ENCODE measurements at places on chromosomes 2 and 18.

DNA sequence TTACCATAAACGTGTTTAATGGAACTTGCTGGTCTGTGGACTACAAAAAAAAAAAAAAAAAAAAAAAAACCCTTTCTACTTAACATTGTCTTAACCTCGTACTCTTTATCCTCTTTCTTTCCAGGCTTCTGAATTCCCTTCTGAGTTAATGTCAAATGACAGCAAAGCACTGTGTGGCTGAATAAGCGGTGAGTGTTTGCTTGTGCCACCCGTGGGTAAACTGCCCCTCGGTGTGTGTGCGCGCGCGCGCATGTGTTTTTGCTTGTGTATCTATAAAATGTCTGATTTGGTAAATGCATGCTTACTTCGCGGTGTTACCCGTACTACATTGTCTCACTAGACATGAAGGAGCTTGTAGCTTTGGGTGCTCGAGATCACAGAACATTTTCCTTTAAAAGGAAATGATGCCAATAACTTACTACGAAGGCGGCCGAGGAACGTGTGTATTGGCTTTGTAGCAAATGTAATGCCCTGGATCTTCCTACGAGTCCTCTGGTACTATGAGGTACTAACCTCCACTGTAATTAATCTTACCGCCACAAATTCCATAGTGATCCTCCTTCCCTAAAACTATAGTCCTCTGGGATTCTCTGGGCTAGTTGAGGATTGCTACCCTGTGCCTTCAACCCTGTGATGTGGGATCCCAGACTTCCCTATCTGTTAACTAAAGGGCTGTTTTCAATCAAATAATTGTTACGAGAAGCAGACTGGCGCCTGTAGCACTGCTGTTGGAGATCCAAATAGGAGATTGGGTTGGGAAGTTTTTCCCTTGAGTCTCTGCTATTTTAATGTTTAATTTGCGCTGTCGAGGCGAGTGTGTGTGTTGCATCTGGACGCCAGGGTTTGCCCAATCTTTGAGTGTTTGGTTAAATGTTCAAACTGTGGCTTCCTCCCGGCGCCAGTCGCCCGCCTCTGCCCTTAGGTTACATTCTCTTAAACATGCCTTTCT, 1.1 kb downstream of the ID2 start:
- H3K4me1 ChIP-seq, result peaks cover 29% of the 10 kb centered on the region
- H3K27ac ChIP-seq, result peak overlapping the region; percentile 37
- H3K36me3 ChIP-seq, result no peaks in the 10 kb centered on the region

DNA sequence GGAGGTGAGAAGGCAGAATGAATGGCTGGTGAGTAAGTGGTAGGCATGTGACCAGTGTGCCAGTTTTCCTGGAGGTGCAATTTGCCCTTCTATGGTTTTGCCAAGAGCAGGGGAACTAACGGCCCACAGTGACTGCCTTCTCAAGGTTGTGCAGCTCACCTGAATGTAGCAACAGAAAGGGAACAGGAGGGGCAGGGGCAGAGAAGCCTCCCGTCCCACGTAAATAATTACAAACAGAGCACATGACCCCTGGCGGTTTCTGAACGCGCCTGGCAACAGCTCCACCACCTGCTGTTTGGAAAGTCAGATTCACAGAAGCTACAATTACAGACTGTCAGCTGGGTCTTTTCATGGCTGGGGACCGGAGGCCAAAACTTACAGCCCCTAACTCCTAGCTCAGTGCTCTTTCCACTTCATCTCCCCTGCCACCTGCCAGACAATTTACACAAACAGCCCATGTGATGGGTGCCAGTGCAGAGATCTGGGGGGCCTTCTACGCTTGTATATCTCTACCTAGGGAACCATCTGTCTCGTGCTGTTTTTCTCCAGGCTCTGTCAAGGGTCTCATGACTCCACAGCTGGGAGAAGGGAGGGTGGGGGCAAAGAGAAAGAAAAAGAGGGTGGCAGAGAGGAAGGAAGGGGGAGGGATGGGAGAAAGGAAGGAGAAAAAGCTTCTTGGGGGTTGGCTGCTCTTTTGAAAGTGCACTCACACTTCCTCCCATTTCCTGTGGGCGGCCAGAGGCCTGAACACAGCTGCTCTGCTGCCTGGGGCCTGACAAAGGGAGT, 69.6 kb downstream of the POLR1A start:
- H3K4me3 ChIP-seq, result no peak overlapping the region
- H3K4me1 ChIP-seq, result peaks cover 11% of the 10 kb centered on the region
- no peak for DNase-seq
- H3K27me3 ChIP-seq, result no peaks in the 10 kb centered on the region
- H3K27ac ChIP-seq, result no peak overlapping the region

GRCh38 chr2:225398372-225398771, 1.1 kb upstream of the NYAP2 start:
- H3K4me3 ChIP-seq, result no peak overlapping the region
- no peak for DNase-seq
- no peaks in the 10 kb centered on the region for H3K27me3 ChIP-seq
- no peak overlapping the region for H3K27ac ChIP-seq
- H3K4me1 ChIP-seq, result no peaks in the 10 kb centered on the region

GRCh38 chr2:30373881-30374302, 73.2 kb upstream of the LCLAT1 start:
- H3K36me3 ChIP-seq, result no peaks in the 10 kb centered on the region
- H3K4me1 ChIP-seq, result no peaks in the 10 kb centered on the region
- no peak overlapping the region for H3K4me3 ChIP-seq
- peaks cover 34% of the 10 kb centered on the region for H3K27me3 ChIP-seq
- H3K27ac ChIP-seq, result no peak overlapping the region

DNA sequence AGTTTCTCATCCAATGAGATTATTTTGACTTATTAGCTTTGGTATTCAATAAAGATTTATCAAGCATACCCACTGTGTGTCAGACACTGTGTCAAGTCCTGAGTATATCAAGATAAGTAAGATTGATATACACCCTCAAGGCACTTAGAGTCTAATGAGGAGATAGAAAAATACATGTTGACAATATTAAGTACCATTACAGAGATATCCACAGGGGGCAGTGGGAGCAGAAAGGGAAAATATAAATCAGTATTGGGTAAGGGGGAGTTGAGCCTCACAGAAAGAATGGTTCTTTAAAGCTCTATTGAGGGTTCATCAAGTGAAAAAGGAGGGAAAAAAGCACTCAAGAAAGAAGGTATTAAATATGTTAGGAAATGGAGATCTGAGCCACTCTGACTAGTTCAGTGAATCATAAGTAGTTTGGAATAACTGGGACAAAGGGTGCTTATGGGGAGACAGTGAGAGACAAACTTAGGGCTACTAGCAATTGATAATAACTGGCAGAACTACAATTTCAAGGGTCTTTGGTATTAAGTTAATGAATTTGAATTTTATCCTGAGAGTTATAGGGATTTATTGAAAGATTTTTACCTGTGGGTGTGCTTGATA, 45.5 kb upstream of the SLC8A1 start:
- no peak for DNase-seq
- H3K27ac ChIP-seq, result no peak overlapping the region
- no peaks in the 10 kb centered on the region for H3K27me3 ChIP-seq

DNA sequence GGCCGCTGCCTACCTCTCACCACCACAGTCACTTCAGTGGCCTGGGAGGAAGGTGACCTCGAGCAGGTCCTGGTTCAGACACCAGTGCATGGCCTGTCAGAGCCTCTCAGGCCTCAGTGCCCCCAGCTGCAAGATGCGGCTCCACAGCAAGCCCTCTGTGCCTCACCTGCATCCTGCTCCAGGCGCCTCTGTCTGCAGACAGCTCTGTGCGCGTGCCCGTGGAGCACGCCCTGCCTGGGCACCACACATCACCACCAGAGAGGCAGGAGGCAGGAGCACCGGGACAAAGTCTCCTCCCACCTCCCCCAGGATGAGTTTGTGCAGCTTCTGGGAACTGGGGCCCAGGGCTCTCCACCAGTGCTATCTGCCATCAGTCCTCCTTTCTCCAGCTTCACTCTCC, 98.7 kb downstream of the TFCP2L1 start:
- H3K4me3 ChIP-seq, result no peak overlapping the region
- H3K27me3 ChIP-seq, result peaks cover 47% of the 10 kb centered on the region
- no peak for DNase-seq
- no peak overlapping the region for H3K27ac ChIP-seq

GRCh38 chr2:178833382-178833781, 26.2 kb upstream of the TTN start:
- no peak for DNase-seq
- no peaks in the 10 kb centered on the region for H3K36me3 ChIP-seq
- H3K27ac ChIP-seq, result no peak overlapping the region
- H3K4me1 ChIP-seq, result no peaks in the 10 kb centered on the region

DNA sequence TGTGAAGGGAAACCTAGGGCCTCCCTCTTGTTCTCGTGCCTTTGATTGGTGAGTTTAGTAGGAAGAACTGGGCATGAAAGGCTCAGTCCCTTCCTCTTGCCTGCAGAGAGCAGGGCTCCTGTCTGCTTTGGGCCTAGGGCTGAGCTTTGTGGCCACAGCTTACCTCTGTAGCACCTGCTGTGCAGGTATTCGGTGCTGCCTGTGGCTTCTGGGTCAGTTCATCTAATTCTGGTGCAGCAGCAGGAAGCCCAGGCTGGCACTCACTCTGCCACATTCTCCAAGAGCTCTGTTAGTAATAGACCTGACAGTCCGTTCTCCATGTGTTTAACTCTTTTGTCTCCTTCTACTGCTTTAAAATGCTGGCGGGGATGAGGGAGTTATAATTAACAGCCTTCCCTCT, 96.5 kb downstream of the DLGAP1 start:
- no peak for DNase-seq
- H3K4me1 ChIP-seq, result no peaks in the 10 kb centered on the region
- no peaks in the 10 kb centered on the region for H3K36me3 ChIP-seq
- no peak overlapping the region for H3K27ac ChIP-seq

- H3K27ac ChIP-seq, result no peak overlapping the region
- no peaks in the 10 kb centered on the region for H3K4me1 ChIP-seq
- DNase-seq, result no peak
- H3K27me3 ChIP-seq, result no peaks in the 10 kb centered on the region
- H3K36me3 ChIP-seq, result peaks cover 13% of the 10 kb centered on the region
Measured at GRCh38 chr2:224517963-224518362, 67.2 kb downstream of the CUL3 start.

GRCh38 chr2:168293766-168294165, 46.4 kb upstream of the STK39 start:
- H3K27ac ChIP-seq, result no peak overlapping the region
- DNase-seq, result no peak
- no peak overlapping the region for H3K4me3 ChIP-seq
- H3K36me3 ChIP-seq, result no peaks in the 10 kb centered on the region
- H3K27me3 ChIP-seq, result no peaks in the 10 kb centered on the region
- H3K4me1 ChIP-seq, result no peaks in the 10 kb centered on the region

DNA sequence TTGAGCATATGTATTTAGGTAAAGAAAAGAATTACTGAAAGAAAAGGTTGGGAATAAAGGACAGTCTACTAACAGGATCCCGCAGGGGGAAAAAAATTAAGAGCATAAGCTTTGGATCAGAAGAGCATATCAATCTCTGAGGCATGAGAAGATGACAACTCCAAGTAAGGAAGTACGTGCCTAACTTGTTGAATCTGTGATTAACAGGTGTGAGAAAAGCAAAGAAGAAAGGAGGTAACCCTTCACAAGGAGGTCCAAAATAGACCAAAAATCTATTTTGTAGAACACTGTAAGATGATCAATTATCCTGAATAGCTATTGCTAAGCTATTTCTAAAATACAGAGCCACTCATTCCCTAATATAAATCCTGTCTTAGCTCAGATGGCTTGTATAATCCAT, 32.8 kb downstream of the TRIP12 start:
- DNase-seq, result no peak
- peaks cover 5% of the 10 kb centered on the region for H3K36me3 ChIP-seq

DNA sequence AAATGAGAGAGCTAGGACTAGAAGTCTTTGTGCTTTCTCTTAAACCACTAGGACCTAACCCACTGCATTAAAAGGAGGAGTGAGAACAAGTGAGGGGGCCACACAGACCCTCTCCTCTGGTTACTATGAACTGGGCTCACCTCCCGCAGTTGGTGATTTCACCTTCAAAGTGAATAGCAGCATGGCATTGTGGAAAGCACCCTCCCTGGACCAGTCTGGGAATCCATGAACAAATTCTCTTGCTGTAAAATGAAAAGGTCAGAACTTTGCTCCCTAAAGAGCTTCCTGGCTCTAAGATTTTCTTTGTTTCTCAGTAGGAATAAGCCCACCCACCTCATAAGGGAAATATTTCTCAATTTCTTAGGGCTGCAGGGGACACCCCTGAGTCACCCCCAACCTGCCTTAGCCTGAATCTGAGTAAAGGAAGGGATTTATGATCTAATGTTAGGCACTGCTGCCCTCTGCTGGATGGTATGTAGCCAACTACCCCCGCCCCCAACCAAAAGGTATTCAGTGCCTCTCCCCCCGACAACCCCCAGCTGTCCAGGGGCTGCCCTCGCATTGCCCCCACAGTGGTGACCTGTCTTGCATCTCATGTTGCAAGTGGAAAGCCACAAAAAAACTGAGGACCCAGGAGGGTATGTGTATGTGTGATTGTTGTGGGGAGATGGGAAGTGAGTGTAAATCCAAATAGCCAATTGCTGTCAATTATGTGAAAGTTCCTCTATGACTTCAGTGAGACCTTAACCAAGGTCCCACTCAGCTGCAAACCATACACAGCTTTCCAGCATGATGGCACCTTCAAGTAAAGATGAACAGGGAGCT, 230.9 kb upstream of the SLC14A2 start:
- H3K36me3 ChIP-seq, result no peaks in the 10 kb centered on the region
- no peak overlapping the region for H3K4me3 ChIP-seq
- DNase-seq, result peak; percentile 54
- H3K27me3 ChIP-seq, result no peaks in the 10 kb centered on the region
- H3K4me1 ChIP-seq, result no peaks in the 10 kb centered on the region

DNA sequence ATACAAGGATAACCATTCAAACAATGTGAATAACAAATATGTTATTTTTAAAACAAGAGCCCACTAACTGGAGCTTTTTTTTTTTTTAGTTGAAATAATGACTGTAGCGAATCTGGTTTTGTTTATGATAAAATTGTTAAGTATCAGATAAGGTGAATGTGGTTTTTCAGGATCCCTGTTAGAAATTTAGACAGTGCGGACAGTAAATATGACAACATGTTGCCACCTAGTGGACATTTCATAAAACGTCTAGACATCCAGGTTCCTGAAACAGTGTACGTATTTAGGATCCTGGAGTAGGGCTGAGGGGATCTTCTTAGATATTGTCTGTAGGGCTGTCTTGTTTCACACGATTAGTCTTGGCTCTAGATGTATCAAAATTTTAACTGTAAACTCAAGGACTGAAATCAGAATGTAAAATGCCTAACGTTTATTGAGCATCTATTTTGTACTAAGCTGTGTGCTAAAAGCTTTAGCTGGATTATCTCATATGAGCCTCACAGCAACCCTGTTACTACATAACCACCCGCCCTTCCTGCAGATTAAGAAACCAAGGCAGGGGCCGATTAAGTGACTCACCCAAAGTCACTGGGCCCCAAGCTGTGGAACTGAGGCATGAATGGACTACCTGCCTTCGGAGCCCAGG, 23.9 kb upstream of the CCDC68 start:
- no peak overlapping the region for H3K4me3 ChIP-seq
- H3K27me3 ChIP-seq, result no peaks in the 10 kb centered on the region
- H3K36me3 ChIP-seq, result no peaks in the 10 kb centered on the region
- no peaks in the 10 kb centered on the region for H3K4me1 ChIP-seq
- peak; percentile 64 for DNase-seq
